ENCODE measurements at places on chromosomes 11 and 22. TPM values are rescaled to one million over a fixed set of nuclear protein-coding genes. Genes with fewer than 3 reads are reported as not detected.

DNA sequence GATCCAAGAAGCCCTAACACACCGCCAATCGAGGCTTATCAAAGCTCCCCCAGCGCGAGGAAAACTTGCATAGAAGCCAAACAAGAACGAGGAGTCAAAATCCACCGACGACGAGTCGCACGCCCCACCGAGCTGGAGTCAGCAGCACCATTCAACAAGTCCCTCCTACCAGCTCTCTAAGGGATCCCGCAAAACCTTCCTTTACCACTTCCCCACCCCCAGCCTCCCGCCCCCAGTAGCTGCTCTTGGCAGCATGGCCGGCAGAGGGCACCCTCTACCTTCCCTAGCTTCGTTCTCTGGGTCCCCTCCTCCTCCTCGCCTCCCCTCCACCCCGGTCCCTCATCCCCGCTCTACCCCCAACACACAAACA lies 1.4 kb downstream of the BDNF start:
- peaks cover 80% of the 10 kb centered on the region for H3K27me3 ChIP-seq
- H3K36me3 ChIP-seq: no peaks in the 10 kb centered on the region
- H3K4me3 ChIP-seq: no peak overlapping the region
- DNase-seq: peak; percentile 83
- no peaks in the 10 kb centered on the region for H3K4me1 ChIP-seq

GRCh38 chr11:65124480-65125196 lies 2.5 kb downstream of the MRPL49 start:
- peaks cover 29% of the 10 kb centered on the region for H3K36me3 ChIP-seq
- no peaks in the 10 kb centered on the region for H3K4me1 ChIP-seq
- no peak overlapping the region for H3K4me3 ChIP-seq
- H3K27me3 ChIP-seq: no peaks in the 10 kb centered on the region
- H3K27ac ChIP-seq: no peak overlapping the region

DNA sequence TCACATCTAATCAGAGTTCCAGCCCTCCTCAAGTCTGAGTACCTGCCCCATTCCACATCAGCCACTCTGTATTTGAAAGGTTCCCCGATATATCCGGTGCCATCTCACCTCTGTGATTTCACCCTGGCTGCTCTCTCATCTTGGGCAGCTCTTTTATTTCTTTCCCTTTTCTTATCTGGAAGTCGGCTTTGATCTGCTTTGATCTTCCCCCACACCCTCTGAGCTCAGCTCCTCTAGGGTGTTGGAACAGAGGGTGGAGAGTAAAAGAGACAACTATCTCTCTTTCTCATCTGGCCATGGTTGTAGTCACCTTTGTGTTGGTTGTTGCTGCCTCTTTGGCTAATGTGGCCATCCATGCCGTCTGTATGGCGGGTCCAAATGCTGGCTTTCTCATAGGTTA lies 108.3 kb downstream of the ENTHD1 start:
- H3K27ac ChIP-seq: no peak overlapping the region
- H3K4me3 ChIP-seq: no peak overlapping the region
- no peaks in the 10 kb centered on the region for H3K36me3 ChIP-seq
- no peak for DNase-seq
- H3K27me3 ChIP-seq: peaks cover 9% of the 10 kb centered on the region

GRCh38 chr11:35360055-35360530 lies 59.3 kb downstream of the SLC1A2 start:
- H3K27me3 ChIP-seq: no peaks in the 10 kb centered on the region
- no peaks in the 10 kb centered on the region for H3K36me3 ChIP-seq
- peaks cover 6% of the 10 kb centered on the region for H3K4me1 ChIP-seq

GRCh38 chr11:13970986-13971385 lies 8.5 kb downstream of the SPON1 start:
- DNase-seq: no peak
- peaks cover 41% of the 10 kb centered on the region for H3K4me1 ChIP-seq
- no peak overlapping the region for H3K4me3 ChIP-seq
- H3K27ac ChIP-seq: no peak overlapping the region

GRCh38 chr11:46896719-46897406 lies 21.5 kb downstream of the LRP4 start:
- no peak overlapping the region for H3K27ac ChIP-seq
- H3K4me1 ChIP-seq: no peaks in the 10 kb centered on the region
- peaks cover 4% of the 10 kb centered on the region for H3K36me3 ChIP-seq
- DNase-seq: no peak
- H3K27me3 ChIP-seq: no peaks in the 10 kb centered on the region
- no peak overlapping the region for H3K4me3 ChIP-seq

DNA sequence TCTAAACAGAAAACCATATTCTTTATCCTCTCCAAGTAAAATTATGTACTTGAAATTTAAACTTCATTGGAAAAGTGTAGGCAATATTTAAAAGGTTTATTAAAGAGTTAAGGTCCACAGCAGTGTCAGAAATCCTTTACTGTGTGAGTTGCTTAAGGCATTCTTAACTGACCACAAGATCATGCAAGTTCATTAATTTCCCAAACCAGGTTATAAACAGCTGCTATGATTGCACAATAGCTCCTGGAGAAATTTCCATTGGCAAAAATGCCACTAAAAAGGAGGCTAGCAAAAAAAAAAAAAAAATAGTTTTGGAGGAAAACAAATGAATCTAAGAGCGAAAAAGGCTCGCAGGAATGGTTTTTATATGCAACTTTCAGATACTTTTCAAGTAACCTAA lies 106.2 kb downstream of the ETS1 start:
- H3K4me3 ChIP-seq: no peak overlapping the region
- H3K4me1 ChIP-seq: peaks cover 3% of the 10 kb centered on the region
- H3K27ac ChIP-seq: no peak overlapping the region
- no peak for DNase-seq

- no peaks in the 10 kb centered on the region for H3K36me3 ChIP-seq
- no peak overlapping the region for H3K4me3 ChIP-seq
- no peak overlapping the region for H3K27ac ChIP-seq
- H3K4me1 ChIP-seq: peaks cover 4% of the 10 kb centered on the region
- DNase-seq: no peak
Measured at GRCh38 chr11:134071306-134071705, 2.4 kb downstream of the JAM3 start.

- no peaks in the 10 kb centered on the region for H3K4me1 ChIP-seq
- no peak for DNase-seq
- H3K27me3 ChIP-seq: no peaks in the 10 kb centered on the region
- no peaks in the 10 kb centered on the region for H3K36me3 ChIP-seq
- H3K27ac ChIP-seq: no peak overlapping the region
Measured at GRCh38 chr11:61087426-61088119, 14.7 kb upstream of the CD5 start.

GRCh38 chr22:45860201-45860600 lies 116.8 kb downstream of the WNT7B start:
- H3K36me3 ChIP-seq: peaks cover 23% of the 10 kb centered on the region
- no peak overlapping the region for H3K4me3 ChIP-seq
- H3K4me1 ChIP-seq: peaks cover 12% of the 10 kb centered on the region

DNA sequence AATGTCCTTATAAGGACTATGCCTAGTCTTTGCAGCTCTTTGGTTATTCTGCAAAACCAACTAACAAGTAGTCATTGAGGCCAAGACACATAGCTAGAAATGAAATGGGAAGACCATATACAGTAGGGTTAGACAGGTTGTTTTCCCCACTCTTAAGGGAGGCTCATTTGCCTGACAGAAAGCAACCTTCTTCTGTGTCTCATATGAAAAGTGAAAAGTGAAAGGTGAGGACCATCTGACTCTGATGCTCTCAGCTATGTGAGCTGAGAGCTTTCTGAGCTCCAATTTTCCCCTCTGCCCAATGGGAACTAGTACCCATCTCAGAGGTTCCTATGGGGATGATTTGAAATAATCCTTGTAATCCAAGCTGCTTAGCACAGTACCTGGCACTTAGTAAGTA lies 142.0 kb upstream of the BDNF start:
- H3K4me1 ChIP-seq: no peaks in the 10 kb centered on the region
- no peak overlapping the region for H3K4me3 ChIP-seq
- no peaks in the 10 kb centered on the region for H3K27me3 ChIP-seq
- H3K27ac ChIP-seq: no peak overlapping the region

DNA sequence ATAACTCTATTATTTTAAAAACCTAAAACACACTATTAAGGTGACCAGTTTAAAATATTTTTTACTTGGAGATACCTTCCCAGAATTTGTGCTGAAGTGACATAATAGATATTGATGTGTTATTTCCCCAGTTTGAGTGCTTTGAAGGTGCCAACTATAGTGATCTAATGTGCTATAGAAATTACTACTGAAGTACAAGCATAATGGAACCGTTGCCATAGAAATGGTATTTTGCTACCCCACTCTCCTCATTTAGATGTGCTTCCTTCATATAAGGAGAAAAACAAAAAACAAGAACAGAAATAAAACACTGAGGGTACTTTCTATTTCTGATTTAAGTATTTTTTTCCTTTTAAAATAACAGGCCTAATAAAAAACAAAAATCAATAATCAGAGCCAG lies 19.2 kb downstream of the DDI1 start:
- no peaks in the 10 kb centered on the region for H3K36me3 ChIP-seq
- no peak overlapping the region for H3K4me3 ChIP-seq
- H3K4me1 ChIP-seq: peaks cover 4% of the 10 kb centered on the region
- no peak for DNase-seq
- H3K27ac ChIP-seq: no peak overlapping the region

GRCh38 chr11:72759468-72759985 lies 7.3 kb upstream of the ARAP1 start:
- no peaks in the 10 kb centered on the region for H3K27me3 ChIP-seq
- no peak overlapping the region for H3K4me3 ChIP-seq
- H3K27ac ChIP-seq: no peak overlapping the region

DNA sequence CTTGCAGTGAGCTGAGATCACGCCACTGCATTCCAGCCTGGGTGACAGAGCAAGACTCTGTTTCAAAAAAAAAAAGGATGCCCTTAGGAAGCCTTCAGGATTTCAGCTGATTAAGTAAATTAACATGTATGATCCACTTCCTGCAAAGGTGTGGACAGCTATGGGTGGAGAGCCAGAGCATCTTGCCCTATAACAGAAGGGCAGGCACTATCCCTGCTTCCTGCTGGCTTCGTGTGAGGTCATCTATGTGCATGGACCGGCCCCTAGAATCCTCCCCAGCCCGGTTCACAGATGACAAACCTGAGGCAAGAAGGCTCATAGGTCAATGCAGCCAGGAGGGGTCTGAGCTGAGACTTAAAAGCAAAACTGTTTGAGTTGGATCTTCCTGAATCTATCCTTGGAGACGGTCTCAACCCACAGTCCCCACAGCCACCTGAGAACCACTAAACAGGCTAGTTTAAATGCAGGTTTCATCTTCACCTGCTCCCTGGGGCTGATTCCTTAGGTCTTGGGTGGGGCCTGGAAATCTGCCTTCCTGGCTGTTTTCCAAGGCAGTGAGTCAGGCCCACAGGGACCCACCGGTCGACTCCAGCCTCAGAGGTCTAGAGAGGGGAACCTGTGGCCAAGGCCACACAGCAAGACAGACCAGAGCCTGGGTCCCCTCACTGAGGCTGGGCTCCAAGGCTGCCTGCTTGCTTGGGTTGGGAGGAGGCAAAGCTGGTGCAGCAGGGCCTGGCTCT lies 55.2 kb upstream of the MPEG1 start:
- DNase-seq: no peak
- H3K36me3 ChIP-seq: no peaks in the 10 kb centered on the region
- no peaks in the 10 kb centered on the region for H3K4me1 ChIP-seq
- H3K27me3 ChIP-seq: no peaks in the 10 kb centered on the region

DNA sequence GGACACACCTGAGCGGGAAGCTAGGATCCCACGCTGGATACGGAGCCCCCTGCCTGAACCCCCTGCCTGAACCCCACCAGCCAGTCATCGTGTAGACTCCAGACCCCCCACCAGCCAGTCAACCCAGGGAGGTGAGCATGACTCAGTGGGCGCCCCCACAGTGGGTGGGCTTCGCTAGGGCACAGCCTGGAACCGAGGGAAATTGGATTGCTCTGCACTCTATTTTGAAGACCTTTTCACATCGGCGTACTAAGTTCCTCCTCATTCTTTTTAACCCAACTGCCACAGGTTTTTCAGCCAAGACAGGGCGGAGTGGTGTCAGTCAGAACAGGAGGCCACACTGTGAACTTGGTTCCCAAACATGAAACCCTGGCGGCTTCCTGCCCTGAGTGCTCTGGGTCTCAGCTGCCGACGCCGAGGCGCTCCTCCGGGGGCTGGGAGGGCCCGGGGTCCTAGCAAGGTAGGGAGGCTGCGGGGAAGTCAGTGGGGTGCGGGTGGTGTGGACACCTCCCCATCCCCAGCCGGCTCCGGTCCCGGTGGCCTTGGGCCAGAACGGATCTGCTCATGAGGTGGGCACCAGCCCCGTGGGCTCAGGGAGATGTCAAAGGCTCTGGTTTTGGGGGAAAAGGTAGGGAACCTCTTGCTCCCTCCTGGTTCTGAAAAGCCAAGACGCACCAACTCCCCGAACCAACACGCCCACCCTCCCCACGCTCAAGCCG lies 57.0 kb downstream of the BRD1 start:
- no peak overlapping the region for H3K27ac ChIP-seq
- no peak for DNase-seq
- H3K4me1 ChIP-seq: peaks cover 15% of the 10 kb centered on the region
- H3K4me3 ChIP-seq: no peak overlapping the region

DNA sequence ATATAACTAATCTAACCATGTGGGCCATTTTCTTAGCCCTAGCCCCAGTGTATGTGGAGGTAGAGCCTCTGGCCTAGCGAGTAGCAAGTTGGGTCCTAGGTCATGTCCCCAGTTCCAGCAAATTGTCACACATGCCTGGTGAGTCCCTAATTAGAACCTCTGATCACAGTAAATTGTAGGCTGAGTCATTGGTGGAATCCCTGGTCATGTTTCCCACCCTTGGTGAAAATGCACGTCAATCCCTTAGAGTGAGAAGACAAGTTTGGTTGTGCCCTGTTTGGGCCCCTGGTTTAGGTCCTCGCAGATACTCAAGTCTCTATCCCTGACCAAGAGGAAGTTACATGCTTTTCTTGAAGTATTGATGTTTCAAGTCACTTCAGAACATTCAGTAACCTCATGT lies 46.7 kb downstream of the ATM start:
- H3K27me3 ChIP-seq: no peaks in the 10 kb centered on the region
- no peaks in the 10 kb centered on the region for H3K4me1 ChIP-seq
- no peak overlapping the region for H3K4me3 ChIP-seq
- no peak for DNase-seq

DNA sequence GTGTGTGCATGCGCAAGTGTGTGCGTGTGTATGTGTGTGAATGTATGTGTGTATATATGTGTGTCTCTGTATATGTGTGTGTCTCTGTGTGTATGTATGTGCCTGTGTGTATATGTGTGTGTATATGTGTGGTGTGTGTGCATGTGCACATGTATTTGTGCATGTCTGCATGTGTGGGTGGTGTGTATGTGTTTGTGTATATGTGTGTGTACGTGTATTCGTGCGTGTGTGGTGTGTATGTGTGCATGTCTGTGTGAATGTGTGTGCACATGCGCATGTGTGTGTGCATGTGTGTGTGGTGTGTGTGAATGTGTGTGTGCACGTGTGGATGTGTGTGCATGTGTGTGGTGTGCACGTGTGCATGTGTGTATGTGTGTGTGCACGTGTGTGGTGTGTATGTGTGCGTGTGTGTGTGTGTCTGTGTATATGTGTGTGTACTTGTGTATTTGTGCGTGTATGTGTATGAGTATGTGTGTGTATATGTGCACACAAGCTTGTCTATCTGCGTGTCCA lies 71.4 kb downstream of the SCN3B start:
- DNase-seq: no peak
- H3K4me1 ChIP-seq: no peaks in the 10 kb centered on the region
- H3K36me3 ChIP-seq: no peaks in the 10 kb centered on the region
- no peak overlapping the region for H3K27ac ChIP-seq
- no peak overlapping the region for H3K4me3 ChIP-seq
- no peaks in the 10 kb centered on the region for H3K27me3 ChIP-seq

GRCh38 chr11:2132246-2132645 lies 6.9 kb downstream of the IGF2 start:
- peak; percentile 79 for DNase-seq
- H3K36me3 ChIP-seq: no peaks in the 10 kb centered on the region
- no peak overlapping the region for H3K4me3 ChIP-seq
- peaks cover 6% of the 10 kb centered on the region for H3K27me3 ChIP-seq

Gene SPCS2
- 80.9 TPM for total RNA-seq

Gene KRTAP5-7
- total RNA-seq: not detected

Gene BTG4
- total RNA-seq: 0.74 TPM

Gene SLC25A18
- total RNA-seq: 1.3 TPM

Gene OR5AP2
- not detected for total RNA-seq

Gene GRAP2
- 2.8 TPM for total RNA-seq

Gene SPON1
- total RNA-seq: 91.1 TPM
